ENCODE measurements at places on chromosomes 11 and 22.
A peak's percentile ranks its signal among the peaks of the same experiment; 100 is the strongest.

DNA sequence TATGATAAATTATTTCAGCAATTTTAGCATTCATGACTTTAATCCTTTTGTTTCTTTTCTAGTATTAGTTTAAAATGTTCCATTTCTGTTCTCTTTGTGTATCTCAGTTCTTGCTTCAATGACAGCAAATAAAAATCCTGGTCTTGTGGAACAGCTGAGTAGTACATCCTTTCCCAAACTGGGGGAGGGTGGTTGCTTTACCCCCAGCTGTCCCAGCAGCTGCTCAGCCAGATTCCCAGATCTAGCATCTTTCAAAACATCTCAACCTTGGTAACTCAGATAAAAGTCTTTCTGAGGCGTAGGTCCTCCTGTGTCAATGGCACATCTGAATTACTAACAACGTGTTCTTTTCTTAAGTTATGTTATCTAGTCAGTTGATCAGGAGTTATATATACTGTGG is 72.2 kb upstream of the GRK2 start:
- no peak for DNase-seq

- DNase-seq: no peak
These were observed 119.3 kb downstream of the TEAD1 start for GRCh38 chr11:12793506-12793905.

DNA sequence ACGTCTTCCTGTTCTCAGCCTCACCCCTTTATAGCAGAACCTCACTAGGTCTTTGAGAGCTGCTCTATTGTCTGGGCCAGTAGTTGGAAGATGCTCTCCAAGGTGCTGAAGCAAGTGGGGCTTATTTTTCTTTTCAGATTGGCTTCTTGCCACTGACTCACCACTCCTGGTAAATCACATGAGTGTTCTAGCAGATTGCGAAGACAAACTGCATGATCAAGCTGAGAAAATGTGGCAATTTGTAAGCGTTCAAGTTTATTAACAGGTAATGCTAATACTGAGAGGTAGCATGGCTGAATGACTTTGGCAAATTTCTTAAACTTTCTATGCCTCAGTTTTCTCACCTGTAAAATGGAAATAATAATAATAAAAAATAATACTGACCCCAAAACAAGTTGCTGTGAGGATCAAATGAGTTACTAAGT is 59.2 kb downstream of the CACNG2 start:
- DNase-seq: no peak

GRCh38 chr11:128594226-128594625 is 6.9 kb upstream of the ETS1 start:
- DNase-seq: no peak

- DNase-seq: no peak
These were observed 10.5 kb downstream of the ZMAT5 start for GRCh38 chr22:29756341-29756740.

DNA sequence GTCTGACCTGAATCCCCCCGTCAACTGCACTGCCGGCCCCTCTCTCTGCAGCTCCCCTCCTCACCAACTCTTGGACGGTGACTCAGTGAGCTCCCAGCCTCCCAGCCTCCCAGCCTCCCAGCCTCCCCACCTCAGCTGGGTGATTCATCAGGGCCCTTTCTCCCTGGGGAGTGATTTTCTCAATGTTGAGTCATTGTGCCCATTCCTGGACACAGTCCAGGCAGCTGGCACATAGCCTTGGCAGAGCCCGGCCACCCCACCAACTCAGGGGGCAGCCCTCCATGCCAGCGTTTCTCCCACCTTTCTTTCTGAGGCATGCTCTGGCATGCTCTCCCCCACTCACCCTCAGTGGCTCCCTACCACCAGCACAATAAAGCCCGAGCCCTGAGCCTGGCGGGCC is 30.7 kb downstream of the PDE2A start:
- DNase-seq: no peak

DNA sequence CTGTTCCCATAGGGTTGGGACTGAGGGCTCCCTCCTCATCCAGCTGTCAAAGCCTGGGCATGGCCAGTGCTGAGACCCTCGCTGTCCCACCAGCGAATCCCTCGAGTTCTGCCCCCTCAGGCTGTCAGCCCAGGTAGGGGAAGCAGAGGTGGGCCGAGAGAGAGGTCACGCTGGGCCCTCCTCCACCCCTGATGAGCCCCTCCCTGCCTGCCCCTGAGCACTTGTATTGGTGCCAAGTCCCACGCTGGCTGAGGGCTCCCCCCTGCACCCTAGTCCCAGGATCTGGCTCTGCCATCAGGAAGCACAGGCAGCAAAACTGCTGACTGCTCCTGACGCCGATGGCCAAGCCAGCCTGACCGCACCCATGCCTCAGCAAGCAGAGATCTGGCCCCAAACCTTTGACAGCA is 3.3 kb downstream of the PRR33 start:
- no peak for DNase-seq

DNA sequence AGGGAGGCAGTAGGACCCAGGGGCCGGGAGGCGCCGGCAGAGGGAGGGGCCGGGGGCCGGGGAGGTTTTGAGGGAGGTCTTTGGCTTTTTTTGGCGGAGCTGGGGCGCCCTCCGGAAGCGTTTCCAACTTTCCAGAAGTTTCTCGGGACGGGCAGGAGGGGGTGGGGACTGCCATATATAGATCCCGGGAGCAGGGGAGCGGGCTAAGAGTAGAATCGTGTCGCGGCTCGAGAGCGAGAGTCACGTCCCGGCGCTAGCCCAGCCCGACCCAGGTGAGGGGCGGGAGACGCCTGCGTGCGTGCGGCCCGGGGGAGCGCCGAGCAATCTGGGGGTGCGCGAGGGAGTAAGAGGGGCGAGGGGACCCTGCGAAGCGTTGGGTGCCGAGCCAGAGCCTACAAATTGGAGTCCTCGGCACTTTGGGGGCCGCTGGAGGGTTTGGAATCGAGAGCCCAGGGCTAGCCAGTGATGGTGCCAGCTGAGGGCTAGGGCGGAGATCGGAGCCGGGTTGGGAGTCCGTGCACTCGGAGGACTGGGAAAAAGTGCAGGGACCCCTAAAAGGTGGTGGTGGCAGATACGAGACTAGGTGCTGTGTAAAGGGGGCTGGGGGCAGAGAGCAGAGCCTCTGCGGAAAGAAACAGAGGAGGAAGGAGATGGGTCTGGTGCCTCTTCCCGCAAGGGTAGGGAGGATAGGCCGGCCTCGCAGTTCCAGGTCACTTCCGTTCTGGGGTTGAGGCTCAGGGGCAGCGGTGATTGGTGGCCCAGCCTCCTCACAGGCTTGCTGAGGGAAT is at the start of gene SERPINH1:
TSS of gene SERPINH1 (plus strand) at position 206 of the 788 bp plus-strand sequence. CDS start 4,097 bp downstream, outside the sequence.
- DNase-seq: peak; percentile 95

DNA sequence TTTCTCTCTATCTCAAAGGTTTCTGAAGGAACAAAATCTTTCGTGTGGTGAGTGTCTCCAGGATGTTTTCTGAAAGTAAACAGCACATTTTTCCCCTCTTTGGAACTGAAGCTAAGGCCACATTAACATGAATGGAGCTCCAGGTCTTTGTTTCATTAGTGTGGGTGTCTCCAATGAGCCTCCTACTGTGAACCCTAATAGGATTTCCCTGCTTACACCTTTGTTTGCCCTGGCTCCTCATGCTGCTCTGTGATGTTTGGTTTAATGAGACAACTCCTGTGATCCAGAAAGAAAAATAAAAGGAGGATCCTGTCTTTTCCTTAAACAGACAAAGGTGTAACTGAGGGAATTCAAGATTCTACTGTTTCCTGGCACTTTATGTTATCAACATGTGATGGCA is 76.9 kb upstream of the SLC6A5 start:
- DNase-seq: no peak

DNA sequence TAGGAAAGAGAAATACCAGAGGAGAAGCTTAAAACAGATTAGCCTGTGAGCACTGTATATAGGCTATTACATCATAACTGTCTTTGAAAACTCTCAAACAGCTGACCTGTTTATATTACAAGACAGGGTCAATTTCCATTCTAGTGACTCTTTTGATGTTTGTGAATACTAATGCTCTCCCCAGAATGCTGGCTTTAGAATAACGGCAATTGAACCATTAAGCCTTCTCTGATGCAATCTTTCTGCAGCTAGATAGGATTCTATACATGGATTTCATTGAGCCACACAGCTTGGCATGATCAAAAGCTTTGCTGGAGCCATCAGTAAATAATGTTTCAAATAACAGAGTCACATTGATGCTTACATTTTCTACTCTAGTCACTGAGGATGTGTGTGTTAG is 122.7 kb upstream of the FAT3 start:
- DNase-seq: no peak

DNA sequence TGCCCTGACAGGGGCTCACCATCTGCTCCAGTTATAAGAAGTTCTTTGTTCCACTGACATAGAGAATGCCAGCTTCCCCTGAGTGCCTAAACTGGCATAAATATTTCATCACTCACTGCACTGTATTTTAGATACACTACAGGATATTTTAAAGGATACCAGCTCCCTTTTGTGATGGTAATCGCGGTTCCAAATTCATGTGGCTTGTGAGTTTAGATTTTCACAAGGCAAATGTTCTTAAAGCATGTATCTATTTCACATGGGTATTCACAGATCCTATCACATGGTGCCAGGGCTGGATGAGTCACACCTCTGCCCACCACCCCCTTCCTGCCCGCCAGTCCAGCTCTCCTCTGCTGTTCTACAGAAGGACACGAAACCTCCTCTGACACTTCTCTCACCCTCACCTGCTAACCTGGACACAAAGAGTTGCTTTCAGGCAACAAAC is 105.5 kb downstream of the KCNC1 start:
- no peak for DNase-seq
